Spinal cord (tissue), 10 donors: ENCODE measurements at places on chromosomes 6 and 20. TPM values are rescaled to one million over a fixed set of nuclear protein-coding genes. Genes with fewer than 3 reads are reported as not detected.

GRCh38 chr6:47292944-47293343 lies 16.8 kb downstream of the TNFRSF21 start:
- no peak for DNase-seq

PAK5 gene
- polyA plus RNA-seq: 23.8 TPM

DNA sequence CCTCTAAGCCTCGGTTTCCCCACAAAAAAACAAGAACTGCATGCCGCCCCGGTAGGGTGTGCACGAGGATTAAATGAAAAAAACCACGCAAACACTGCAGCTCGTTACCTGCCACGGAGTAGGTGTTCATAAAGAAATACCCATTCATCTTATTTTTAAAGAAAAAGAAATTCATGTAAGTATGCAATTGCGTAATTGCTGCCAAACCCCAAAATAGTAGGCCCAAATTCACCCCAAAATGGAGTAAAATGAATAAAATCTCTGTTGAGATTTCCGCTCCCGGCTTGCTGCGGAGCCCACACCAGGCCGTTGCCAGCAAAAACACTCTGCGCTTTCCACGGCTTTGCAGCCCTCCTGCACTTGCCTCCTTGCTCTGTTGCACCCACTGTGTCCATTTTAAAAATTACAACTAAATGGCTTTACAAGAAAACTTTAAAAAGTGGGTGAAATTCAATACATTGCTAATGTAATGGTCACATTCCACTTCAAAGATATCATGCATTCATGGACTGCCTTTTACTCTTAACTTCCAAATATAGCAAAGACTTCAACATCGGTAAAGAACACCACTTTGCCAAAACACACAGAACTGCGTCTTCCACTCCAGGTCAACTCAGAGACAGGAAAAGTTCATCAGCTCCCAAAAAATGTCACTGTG lies 125.0 kb downstream of the ZMYND8 start:
- no peak for DNase-seq

DNA sequence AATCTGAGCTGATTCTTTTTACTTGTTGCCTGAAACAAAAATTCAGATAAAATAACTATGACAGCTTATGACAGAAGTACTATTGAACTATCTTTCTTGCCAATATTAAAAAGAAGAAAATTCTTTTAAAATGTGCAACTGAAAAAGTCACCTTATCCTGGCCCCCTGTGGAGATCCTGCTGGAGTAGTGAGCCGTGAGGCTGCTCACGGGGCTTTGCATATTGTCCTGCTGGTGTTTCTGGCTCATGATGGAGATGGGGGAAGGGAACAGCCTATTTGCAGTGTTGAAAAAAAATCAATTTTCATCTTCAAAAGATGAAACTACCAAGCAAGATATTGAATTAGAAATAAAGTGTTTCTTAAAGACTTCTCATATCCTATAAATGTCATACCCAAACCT lies 216.0 kb downstream of the SAMD5 start:
- no peak for DNase-seq

DNA sequence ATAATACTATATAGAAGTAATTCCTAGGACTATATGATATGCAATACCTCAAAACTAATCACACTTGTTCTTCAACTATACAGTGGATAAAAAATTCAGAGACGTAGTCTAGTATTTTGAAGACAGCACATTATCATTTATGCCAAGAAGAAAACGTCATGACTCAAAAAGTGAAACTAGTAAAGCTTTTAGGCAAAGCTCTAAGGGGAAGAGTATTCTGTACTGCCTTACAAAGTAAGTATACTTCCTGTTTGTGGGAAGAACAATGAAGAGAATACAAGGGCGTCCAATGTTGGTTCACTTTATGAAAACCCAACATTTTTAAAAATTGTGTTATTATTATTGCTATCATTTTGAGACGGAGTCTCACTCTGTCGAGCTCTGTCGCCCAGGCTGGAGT lies 27.9 kb downstream of the LOC128125822 start:
- no peak for DNase-seq

MYBL2 gene
- 13.8 TPM for polyA plus RNA-seq

GRCh38 chr20:62502496-62503095 lies 26.8 kb upstream of the GATA5 start:
- no peak for DNase-seq

TBC1D22B gene
- 15.6 TPM for polyA plus RNA-seq

GRCh38 chr6:147095316-147095715 lies 108.9 kb upstream of the STXBP5 start:
- DNase-seq: no peak

DNA sequence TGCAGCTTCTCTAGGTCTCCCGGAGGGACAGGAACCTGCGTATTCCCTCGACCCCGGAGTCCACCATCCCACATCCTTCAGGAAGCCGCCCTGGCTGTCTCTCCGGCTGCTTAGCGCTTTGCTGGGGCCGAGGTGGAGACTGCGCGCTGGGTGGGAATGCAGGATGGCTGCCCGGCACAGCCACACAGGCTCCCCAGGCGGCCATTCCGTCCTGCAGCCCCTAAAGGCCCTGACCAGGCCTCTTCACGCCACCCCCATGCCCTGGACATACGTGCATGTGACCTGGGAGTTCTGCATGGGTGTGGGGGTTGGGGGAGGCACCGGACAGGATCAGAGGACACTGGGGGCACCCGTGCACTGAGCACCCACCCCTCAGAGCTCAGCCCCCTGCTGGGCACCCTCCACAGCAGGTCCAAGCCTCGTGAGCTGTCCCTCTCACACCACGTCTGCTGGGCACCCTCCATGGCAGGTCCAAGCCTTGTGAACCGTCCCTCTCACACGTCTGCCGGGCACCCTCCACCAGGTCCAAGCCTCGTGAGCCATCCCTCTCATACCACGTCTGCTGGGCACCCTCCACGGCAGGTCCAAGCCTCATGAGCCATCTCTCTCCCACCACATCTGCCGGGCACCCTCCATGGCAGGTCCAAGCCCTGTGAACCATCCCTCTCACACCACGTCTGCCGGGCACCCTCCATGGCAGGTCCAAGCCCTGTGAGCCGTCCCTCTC lies 40.4 kb upstream of the CHRNA4 start:
- DNase-seq: no peak

GRCh38 chr6:155349129-155349528 lies 34.8 kb upstream of the TFB1M start:
- DNase-seq: no peak

GRCh38 chr6:33549896-33550295 lies 30.2 kb downstream of the BAK1 start:
- DNase-seq: no peak

GRCh38 chr6:108820006-108820405 lies 28.2 kb upstream of the ARMC2 start:
- no peak for DNase-seq

- no peak for DNase-seq
Measured at GRCh38 chr6:8557014-8557748, 121.8 kb upstream of the SLC35B3 start.
